AG04450 (cell line): ENCODE measurements at places on chromosomes 6 and 20. TPM values are rescaled to one million over a fixed set of nuclear protein-coding genes. Genes with fewer than 3 reads are reported as not detected.

RSPO3 gene
- polyA plus RNA-seq: not detected in 2 replicates

SNX21 gene
- polyA plus RNA-seq: 9.2 and 11.5 TPM in 2 replicates

LPIN3 gene
- 1.2 and 2.0 TPM in 2 replicates for polyA plus RNA-seq

SSR1 gene
- polyA plus RNA-seq: 257 and 375 TPM in 2 replicates

- DNase-seq: no peak
Measured at GRCh38 chr6:11198663-11199603, 33.5 kb downstream of the NEDD9 start.

- DNase-seq: no peak
Measured at GRCh38 chr20:4835244-4836177, 113.8 kb downstream of the PRND start.

- no peak for DNase-seq
Measured at GRCh38 chr20:34095825-34096224, 16.2 kb downstream of the EIF2S2 start.

DNA sequence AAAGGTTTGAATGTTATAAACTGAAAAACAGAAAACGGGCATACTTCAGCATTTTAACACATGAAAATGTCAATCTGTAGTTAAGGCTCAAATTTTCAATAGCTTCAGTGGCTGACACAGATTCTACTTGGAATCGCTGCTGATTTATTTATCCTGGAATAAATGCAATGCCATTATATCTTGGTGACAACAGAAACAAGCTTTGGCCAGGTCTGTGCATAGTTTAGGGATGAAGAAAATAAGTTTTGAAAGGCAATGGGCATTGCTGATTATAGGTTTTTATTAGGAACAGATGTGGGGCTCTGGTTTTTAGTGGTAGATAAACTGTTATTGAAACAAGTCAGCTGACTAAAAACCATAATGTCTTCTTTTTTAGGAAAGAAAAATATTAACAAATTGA is 96.8 kb upstream of the SOX4 start:
- DNase-seq: no peak

GRCh38 chr6:80548532-80548931 is 442.1 kb downstream of the BCKDHB start:
- no peak for DNase-seq

DNA sequence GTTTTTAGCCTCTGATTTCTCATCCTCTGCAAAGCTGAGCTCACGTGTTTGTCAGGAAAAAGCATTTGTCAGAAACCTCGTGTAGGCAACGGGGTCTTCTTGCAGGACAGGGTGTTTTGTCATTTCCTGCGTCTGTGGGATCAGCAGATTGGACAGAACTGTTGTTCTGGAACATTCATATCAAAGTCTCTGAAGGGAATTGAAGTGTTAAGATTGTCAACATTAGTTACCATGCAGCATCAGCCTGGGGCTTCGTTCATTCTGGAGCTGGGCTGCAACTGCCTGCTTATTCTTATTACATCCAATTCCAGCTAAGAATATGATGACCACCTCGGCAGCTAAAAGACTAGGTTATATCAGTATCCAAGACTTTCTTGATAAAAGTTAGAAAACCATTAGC is 71.0 kb upstream of the RALGAPA2 start:
- no peak for DNase-seq

DNA sequence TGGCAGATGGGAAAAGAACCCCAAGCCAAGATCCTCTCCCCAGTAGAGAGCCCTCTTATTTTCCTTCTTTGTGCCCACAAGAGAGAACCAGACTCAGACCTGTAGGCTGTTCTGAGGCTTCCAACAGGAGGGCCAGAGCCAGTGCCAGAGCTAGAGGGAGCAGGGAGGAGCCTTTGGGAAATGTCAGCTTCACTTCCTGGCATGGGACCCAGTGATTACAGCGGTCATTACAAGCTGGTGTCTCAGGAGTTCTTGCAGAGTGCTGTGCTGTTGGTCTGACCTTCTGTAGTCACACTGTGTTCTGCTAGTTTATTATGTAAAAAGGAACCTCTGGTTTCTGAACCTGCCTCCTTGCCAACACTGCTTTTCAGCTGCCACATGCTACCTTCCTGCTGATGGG is 38.9 kb downstream of the STK35 start:
- DNase-seq: no peak

- peak; percentile 36 for DNase-seq
Measured at GRCh38 chr20:58598211-58599015, 52.7 kb upstream of the STX16 start.

DNA sequence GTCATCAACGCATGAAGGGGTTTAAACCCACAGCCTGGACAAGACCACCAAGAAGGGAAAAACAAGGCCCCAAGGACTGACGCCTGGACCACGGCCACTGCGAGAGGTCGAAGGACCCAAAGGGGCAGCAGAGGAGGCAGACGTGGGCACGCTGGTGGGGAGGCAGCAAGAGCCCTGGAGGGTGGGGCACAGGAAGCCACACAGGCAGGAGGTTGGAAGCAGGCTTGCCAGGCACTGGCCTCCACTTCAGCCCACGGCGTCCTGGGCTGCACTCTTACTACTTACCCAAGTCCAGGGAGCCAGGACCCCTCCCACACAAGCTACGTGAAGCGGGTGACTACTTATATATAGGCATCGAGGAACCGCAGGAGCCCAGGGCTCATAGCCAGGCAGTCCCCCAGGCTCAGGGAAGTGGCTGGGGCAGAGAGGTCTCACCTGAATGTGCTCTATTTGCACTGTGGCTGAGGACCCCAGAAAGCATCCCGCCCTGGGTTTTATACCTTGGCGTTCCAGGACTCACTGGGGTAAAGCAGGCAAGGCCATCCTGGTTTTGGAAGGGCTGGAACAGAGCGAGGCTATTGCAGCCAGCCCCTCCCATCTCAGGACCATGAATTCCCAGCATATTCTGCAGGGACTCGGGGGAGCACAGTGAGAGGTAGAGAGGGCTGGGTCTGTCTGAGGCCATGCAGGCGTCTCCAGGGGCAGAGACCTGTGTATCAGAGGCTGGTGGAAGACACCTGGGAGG is 113.8 kb upstream of the AFDN start:
- DNase-seq: no peak

GRCh38 chr6:43575105-43575771 is 600 bp downstream of the XPO5 start:
- DNase-seq: no peak

DNA sequence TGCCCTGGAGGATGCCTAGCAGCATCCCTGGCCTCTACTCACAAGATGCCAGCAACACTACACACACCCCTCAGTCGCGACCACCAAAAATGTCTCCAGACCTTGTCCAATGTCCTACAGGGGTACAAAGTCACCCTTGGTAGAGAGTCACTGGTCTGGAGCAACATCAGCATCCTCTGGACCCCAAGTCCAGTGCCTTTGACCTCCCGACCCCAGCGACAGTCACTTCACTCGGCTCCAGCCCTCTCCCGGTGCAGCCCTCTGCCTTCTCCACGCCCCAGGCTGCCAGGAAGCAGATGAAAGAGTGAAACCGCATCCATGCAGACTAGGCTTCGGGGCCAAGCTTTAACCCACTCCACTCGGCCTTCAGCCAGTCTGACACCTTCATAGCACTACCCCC is 92.0 kb upstream of the SRSF6 start:
- DNase-seq: no peak

DNA sequence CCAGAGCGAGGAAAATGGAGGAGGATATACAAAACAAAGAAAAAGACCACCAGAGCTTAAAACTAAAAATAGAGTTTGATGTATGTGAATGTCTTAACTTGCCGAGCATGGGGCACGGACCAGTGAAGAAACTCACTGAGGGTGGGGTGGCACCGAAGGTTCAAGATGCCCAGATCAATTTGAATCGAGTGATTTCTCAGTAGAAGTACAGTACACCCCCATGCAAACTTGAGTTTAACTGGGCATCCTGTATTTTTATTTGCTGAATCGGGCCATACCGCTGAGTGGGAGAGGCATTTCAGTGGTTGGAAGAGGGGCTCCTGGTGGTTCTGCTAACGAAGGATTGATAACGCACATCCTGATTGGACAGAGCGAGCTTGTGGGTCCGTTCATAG is 81.7 kb downstream of the ANKRD60 start:
- DNase-seq: no peak

DNA sequence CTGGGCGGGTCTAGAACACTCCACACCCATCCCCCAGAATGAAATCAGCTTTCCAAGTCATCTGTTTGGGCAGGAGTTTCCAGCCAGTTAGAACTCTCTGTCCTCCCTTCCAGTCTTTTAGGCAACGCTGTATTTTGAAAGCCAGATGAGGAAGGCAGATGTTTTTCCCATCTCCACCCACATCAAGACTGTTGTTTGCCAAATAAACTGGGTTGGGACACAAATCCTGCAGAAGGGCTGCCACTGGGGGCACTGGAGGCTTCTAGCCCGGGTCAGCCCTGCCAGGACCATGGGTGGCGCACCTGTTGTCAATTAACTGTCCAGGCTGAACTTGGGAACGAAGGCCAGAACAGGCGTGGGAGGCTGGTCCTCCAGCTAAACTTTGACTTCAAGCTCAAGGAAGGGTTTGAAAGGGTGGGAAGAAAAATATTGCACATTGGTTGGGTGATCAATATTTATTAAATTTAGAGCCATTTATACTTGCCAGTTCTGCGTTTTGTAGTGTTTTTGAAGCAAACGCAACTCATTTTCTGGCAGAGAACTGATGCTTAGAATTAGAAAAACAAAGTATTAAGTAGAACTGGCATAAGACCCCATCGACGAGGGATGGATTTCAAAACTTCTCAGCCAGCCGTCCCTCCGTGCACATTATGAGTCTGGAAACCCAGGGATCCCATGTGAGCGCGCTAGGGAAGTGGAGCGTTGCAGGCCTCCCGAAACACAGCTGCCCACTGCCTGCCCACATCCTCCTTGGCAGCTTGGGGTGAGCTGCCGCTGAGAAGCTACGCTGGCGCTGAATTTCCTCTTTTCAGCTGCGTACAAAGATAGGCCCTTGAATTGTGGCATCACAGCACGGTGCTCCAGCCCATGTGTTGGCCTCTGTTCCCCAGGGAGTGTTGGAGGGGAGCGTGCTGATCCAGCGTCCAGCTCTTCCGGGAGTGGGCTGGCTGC is 297.4 kb downstream of the QKI start:
- DNase-seq: no peak

GRCh38 chr6:36659271-36659670 is 19.2 kb upstream of the CDKN1A start:
- DNase-seq: no peak

DNA sequence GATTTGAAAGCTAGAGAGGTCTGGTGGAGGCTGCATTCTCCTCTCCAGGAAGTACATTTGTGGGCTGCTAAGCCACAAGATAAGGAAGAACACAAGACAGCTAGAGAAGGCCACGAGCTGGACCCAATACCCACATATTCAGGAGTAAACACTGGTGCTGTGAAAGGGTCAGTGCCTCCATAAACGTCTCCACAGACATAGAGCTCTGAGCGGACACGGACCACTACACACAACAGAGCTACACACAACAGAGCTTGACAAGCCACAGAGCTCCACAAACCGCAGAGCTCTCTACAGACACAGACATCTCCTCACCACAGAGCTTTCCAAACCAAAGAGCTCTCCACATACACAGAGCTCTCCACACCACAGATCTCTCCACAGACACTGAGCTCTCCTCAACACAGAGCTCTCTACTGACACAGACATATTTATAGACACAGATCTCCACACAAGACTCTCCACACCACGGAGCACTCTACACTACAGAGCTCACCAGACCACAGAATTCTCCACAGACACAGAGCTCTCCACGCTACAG is 51.9 kb downstream of the ERMARD start:
- DNase-seq: no peak

GRCh38 chr6:79842376-79843040 is 104.8 kb downstream of the ELOVL4 start:
- DNase-seq: no peak

DNA sequence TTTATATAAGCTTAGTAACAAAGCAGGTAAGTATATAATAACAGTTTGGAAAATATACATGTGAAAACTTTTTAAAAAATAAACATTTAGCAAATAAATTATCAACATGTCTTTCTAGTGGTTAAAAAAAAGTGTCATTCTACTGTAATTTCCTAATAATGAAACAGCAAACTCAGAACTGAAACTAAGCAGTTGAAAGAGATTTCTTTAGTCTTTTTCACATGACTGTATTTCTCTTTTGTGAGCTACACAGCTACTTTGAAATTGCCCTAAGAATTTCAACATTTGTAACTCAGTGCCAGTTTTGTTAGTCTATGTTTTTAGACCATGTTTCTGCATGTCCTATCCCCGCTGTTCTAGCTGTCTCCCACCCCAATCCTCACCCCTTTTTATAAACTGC is 28.4 kb upstream of the SDHAF4 start:
- DNase-seq: no peak

GRCh38 chr6:114747995-114748625 is 405.3 kb upstream of the HS3ST5 start:
- DNase-seq: peak; percentile 2
